ENCODE measurements at places on chromosomes 2 and 18.
A peak's percentile ranks its signal among the peaks of the same experiment; 100 is the strongest.

GRCh38 chr2:216650626-216651257 is 17.5 kb downstream of the IGFBP2 start:
- no peak for DNase-seq

DNA sequence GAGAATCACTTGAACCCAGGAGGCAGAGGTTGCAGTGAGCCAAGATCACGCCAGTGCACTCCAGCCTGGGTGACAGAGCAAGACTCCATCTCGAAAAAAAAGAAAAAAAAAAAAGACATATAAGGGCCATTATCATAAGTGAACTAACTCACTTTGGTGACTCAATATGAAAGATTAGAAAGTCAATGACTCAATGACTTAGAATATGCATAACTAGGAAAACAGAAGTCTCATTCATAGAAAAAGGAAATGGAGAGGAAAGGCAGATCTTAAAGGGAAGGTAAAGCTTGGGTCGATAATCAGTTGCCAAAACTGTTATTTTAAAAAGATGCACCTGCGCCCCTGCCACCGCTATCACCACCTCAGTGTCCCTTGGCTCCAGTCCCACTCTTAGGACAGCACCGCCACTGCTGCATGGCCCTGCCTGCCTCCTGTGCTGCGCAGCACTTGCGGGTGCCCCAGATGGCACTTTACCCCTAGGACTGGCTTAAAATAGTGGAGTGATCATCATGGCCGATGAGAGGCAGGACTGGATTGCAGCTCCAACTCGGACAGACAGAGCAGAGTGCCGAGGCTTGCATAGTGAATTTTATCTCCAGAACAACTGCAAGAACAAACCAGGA is 54.7 kb downstream of the INO80D start:
- DNase-seq = peak; percentile 35

- DNase-seq = no peak
Observed at GRCh38 chr2:233317196-233317943, 9.8 kb downstream of the SAG start.

- DNase-seq = peak; percentile 83
Observed at GRCh38 chr2:178241844-178242551, 47.7 kb downstream of the OSBPL6 start.

- DNase-seq = peak; percentile 22
Observed at GRCh38 chr2:9089831-9090230, 86.3 kb upstream of the MBOAT2 start.

DNA sequence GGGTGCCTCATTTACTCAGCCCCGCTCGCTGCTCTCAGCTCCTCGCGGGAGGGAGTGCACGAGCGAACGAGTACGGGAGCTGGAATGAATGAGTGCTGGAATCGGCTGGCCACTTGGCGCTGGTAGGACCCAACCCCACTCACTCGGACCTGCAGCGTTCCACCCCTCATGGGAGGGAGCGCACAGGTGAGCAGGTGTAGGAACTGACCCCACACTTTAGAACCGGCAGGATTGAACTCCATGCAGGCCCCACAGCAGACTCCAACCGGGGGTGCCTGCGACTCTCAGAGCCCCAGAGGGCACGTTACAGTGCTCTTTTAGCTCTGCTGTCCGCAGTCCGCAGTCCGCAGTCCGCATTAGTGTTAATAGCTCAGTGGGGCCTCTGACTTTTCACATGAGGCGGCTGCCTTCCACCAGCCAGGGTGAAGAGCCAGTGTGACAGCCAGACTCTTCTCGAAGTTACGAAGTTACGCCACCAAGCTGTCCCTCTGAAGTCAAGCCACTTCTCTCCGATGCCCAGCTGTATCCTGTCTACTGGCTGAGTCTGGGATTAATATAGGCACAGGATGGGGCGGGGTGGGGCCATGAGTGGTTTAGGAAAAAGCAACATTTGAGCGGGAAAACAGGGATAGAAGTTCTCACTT is 102.7 kb upstream of the ARHGAP15 start:
- DNase-seq = peak; percentile 5

- no peak for DNase-seq
Observed at GRCh38 chr2:39107156-39107555, 13.7 kb downstream of the SOS1 start.

DNA sequence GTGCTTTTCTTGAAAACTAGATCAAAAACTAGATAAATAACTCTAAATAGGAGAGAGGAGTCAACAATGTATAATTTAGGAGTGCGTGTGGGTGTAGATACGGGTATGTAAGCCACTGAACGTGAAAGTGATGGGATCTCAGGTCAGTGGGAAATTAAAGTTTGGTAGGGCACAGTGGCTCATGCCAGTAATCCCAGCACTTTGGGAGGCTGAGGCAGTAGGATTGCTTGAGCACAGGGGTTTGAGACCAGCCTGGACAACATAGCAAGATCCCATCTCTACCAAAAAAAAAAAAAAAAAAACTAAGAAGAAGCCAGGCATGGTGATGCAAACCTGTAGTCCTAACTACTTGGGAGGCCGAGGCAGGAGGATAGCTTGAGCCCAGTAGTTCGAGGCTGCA is 247.1 kb downstream of the ANAPC1 start:
- no peak for DNase-seq

Data from M059J (cell line).